ENCODE measurements at places on chromosomes 4 and X.

- DNase-seq = no peak
Observed at GRCh38 chr4:75633846-75634245, 3.5 kb upstream of the CDKL2 start.

DNA sequence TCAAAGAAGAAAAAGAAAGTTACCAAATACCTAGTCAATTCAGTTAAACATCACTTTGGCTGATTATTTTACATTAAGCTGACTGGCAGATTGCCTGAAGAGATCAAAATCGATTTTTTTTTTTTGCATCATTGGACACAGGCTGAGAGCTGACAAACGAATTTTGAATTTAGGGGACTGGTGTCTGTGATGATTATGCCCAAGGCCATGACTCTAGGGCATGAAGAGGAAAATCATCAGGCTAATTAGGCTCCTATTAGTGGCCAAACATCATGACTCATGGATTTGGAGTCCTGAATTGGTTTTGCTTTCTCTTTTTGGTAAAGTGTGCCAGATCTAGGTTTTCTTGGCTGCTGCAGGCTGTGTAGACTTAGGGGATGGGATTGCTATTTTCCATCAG is 829.3 kb upstream of the LCORL start:
- DNase-seq = no peak

- DNase-seq = no peak
Observed at GRCh38 chrX:3346501-3347259, at the start of gene MXRA5. Gene MXRA5, minus strand, starts transcription at chrX:3346652. Its CDS starts 2,819 bp downstream, at chrX:3343833.

GRCh38 chr4:106334741-106335470 is 18.6 kb downstream of the AIMP1 start:
- no peak for DNase-seq

- DNase-seq = no peak
Observed at GRCh38 chr4:107989162-107989536, 540 bp upstream of the HADH start.
